PC-3 (cell line): ENCODE measurements at places on chromosomes 6 and 20. TPM values are rescaled to one million over a fixed set of nuclear protein-coding genes. Genes with fewer than 3 reads are reported as not detected.

GRCh38 chr20:23881371-23881770 is 1.8 kb upstream of the CST5 start:
- DNase-seq = no peak
- H3K4me1 ChIP-seq = peaks cover 3% of the 10 kb centered on the region; the same call in 1 of the 2 replicates
- H3K27me3 ChIP-seq = peaks cover 42% of the 10 kb centered on the region; the same call in 1 of the 2 replicates
- H3K36me3 ChIP-seq = no peaks in the 10 kb centered on the region
- H3K4me3 ChIP-seq = no peak overlapping the region

- no peaks in the 10 kb centered on the region for H3K36me3 ChIP-seq
- no peaks in the 10 kb centered on the region for H3K27me3 ChIP-seq
- no peak overlapping the region for H3K4me3 ChIP-seq
- DNase-seq = no peak
- peaks cover 24% of the 10 kb centered on the region for H3K4me1 ChIP-seq
These were observed 107.8 kb downstream of the TOX2 start for GRCh38 chr20:44022464-44022863.

GRCh38 chr6:21115111-21115510 is 478.4 kb upstream of the SOX4 start:
- H3K4me3 ChIP-seq = no peak overlapping the region
- H3K36me3 ChIP-seq = no peaks in the 10 kb centered on the region
- no peak for DNase-seq
- no peaks in the 10 kb centered on the region for H3K27me3 ChIP-seq
- H3K4me1 ChIP-seq = peaks cover 43% of the 10 kb centered on the region

- peak overlapping the region; percentile 63 for H3K27ac ChIP-seq
- no peaks in the 10 kb centered on the region for H3K27me3 ChIP-seq
- H3K36me3 ChIP-seq = no peaks in the 10 kb centered on the region
- DNase-seq = peak; percentile 99
- peaks cover 6% of the 10 kb centered on the region; the same call in 1 of the 2 replicates for H3K4me1 ChIP-seq
These were observed 129.2 kb downstream of the HFE start for GRCh38 chr6:26216359-26216885.

DNA sequence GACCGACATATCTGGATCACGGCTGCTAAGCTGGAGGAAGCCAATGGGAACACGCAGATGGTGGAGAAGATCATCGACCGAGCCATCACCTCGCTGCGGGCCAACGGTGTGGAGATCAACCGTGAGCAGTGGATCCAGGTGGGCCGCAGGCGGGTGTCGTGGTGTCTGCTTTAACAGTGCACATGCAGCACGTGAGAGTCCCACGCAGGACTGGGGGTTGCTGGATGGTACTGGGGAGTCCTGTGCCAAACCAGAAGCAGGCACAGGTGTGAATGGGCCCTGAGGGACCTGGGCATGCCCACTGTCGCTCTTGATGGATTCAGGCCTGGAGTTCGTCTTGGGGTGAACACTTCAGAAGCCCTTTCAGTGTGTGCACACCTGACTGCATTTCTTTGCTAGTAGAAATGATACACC is 24.6 kb upstream of the C20orf204 start:
- H3K4me3 ChIP-seq = no peak overlapping the region
- DNase-seq = no peak
- H3K36me3 ChIP-seq = peaks cover 57% of the 10 kb centered on the region
- H3K27me3 ChIP-seq = no peaks in the 10 kb centered on the region
- H3K4me1 ChIP-seq = no peaks in the 10 kb centered on the region
- peak overlapping the region; percentile 32; the same call in 1 of the 2 replicates for H3K27ac ChIP-seq

GRCh38 chr6:161292145-161292544 is 18.3 kb upstream of the AGPAT4 start:
- H3K4me1 ChIP-seq = no peaks in the 10 kb centered on the region
- no peak for DNase-seq
- H3K27ac ChIP-seq = no peak overlapping the region
- H3K4me3 ChIP-seq = no peak overlapping the region

DNA sequence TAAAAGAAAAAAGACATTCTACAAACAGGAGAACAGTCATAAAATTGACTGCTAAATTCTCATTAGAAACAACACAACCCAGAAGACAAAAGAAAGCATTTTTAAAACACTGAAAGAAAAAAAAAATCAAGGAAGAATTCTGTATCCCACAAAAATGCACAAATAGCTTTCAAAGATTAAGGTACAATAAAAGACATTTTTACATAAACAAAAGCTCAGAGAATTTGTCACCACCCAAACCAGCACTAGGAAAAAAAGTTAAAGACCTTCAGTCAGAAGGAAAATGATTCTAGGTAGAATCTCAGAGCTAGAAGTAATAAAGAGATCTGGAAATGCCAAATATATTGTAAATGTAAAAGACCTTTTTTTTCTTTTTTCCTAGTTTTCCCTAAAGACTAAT is 252.4 kb downstream of the CLIC5 start:
- no peak for DNase-seq
- no peaks in the 10 kb centered on the region for H3K4me1 ChIP-seq

DNA sequence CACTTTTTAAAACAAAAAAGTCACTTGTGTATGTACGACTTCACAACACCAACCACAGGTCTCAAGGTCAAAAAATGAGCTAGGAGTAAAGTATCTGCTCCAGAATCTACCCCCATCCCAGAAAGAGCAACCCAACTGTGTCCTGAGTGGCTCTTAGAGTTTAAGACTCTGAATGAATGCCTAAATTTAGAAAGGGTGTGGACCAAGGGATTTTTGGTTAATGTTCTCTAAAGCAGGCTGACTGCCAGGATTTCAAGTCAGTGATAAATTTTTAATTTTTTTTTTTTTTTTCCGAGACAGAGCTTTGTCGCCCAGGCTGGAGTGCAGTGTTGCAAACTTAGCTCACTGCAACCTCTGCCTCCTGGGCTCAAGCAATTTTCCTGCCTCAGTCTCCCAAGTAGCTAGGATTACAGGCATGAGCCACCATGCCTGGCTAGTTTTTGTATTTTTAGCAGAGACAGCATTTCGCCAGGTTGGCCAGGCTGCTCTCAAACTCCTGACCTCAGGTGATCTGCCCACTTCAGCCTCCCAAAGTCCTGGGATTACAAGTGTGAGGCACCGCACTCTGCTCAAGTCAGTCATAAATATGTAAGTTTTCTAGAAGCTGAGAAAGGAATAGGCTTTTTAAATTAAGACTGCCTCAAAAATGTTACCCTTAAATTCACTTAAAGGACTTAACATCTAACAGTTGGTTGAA is 20.2 kb downstream of the STAU1 start:
- H3K27ac ChIP-seq = no peak overlapping the region
- H3K4me3 ChIP-seq = no peak overlapping the region
- H3K4me1 ChIP-seq = no peaks in the 10 kb centered on the region
- no peaks in the 10 kb centered on the region for H3K27me3 ChIP-seq
- no peak for DNase-seq

GRCh38 chr6:64252256-64252655 is 616.7 kb downstream of the PHF3 start:
- H3K27ac ChIP-seq = no peak overlapping the region
- no peaks in the 10 kb centered on the region for H3K36me3 ChIP-seq
- H3K4me3 ChIP-seq = no peak overlapping the region
- DNase-seq = peak; percentile 46
- H3K4me1 ChIP-seq = peaks cover 57% of the 10 kb centered on the region

GRCh38 chr6:163165155-163165910 is 249.2 kb upstream of the QKI start:
- no peak overlapping the region for H3K4me3 ChIP-seq
- H3K27me3 ChIP-seq = peaks cover 5% of the 10 kb centered on the region; the same call in 1 of the 2 replicates
- no peaks in the 10 kb centered on the region for H3K4me1 ChIP-seq
- no peak overlapping the region for H3K27ac ChIP-seq
- H3K36me3 ChIP-seq = no peaks in the 10 kb centered on the region
- DNase-seq = no peak

- no peak overlapping the region for H3K4me3 ChIP-seq
- no peaks in the 10 kb centered on the region for H3K36me3 ChIP-seq
- H3K4me1 ChIP-seq = no peaks in the 10 kb centered on the region
- H3K27me3 ChIP-seq = no peaks in the 10 kb centered on the region
- peak; percentile 14 for DNase-seq
These were observed 35.1 kb downstream of the SNRNP48 start for GRCh38 chr6:7624796-7625710.

GRCh38 chr6:25689966-25690365 is 38.0 kb downstream of the SCGN start:
- H3K27me3 ChIP-seq = peaks cover 74% of the 10 kb centered on the region
- H3K4me3 ChIP-seq = no peak overlapping the region
- no peaks in the 10 kb centered on the region for H3K36me3 ChIP-seq
- H3K27ac ChIP-seq = no peak overlapping the region

GRCh38 chr20:50517817-50518154 is 7.6 kb downstream of the PTPN1 start:
- no peak overlapping the region for H3K4me3 ChIP-seq
- no peaks in the 10 kb centered on the region for H3K27me3 ChIP-seq
- H3K27ac ChIP-seq = no peak overlapping the region
- peaks cover 49% of the 10 kb centered on the region for H3K4me1 ChIP-seq

- H3K27me3 ChIP-seq = no peaks in the 10 kb centered on the region
- H3K36me3 ChIP-seq = no peaks in the 10 kb centered on the region
- no peak overlapping the region for H3K27ac ChIP-seq
- no peak overlapping the region for H3K4me3 ChIP-seq
- no peak for DNase-seq
These were observed 7.9 kb upstream of the HECA start for GRCh38 chr6:139126931-139127330.

- no peak overlapping the region for H3K27ac ChIP-seq
- no peaks in the 10 kb centered on the region for H3K36me3 ChIP-seq
- no peak for DNase-seq
- H3K4me1 ChIP-seq = no peaks in the 10 kb centered on the region
These were observed 136.6 kb downstream of the BACH2 start for GRCh38 chr6:90160013-90160412.

DNA sequence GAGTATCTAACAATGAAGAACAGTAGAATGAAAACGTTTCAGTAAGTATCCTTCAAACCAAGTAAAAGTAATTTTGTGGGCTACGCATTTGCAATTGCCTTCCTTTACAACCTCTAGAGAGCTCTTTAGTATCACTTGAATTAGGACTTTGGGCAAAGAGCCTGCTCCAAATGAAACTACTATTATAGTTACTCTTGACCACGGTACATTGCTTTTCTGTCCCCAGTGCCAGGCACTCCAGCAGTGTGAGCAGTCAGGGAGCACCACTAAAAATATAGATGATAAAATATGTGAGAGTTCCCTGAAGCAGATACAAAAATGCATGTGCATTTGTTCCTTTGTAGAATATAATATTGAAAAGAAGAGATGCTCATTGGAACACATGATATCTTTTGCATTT is 450.1 kb upstream of the MANEA start:
- H3K36me3 ChIP-seq = no peaks in the 10 kb centered on the region
- no peaks in the 10 kb centered on the region for H3K4me1 ChIP-seq
- no peak overlapping the region for H3K4me3 ChIP-seq

The OPN5 gene
- not detected in 2 replicates for total RNA-seq

The PHACTR3 gene
- 26.4 and 30.6 TPM in 2 replicates for total RNA-seq

The PPP1R3G gene
- total RNA-seq = 2.8 and 3.2 TPM in 2 replicates

The KCNQ5 gene
- total RNA-seq = 0.17 TPM in 1 of 2 replicates, not detected in the other

The TSBP1 gene
- total RNA-seq = not detected in 2 replicates

The RSPH3 gene
- 2.9 and 3.1 TPM in 2 replicates for total RNA-seq

The AGPAT1 gene
- 54.7 and 59.6 TPM in 2 replicates for total RNA-seq

The FAM209B gene
- 0.58 TPM in 1 of 2 replicates, not detected in the other for total RNA-seq

The CPNE1 gene
- 222 and 274 TPM in 2 replicates for total RNA-seq

The NKX2-2 gene
- total RNA-seq = not detected in 2 replicates
